ENCODE measurements at places on chromosomes 11 and 22. TPM values are rescaled to one million over a fixed set of nuclear protein-coding genes. Genes with fewer than 3 reads are reported as not detected.

Gene PANX2
- 0.26 TPM for total RNA-seq

Gene PGA5
- not detected for total RNA-seq

Gene VSIG10L2
- total RNA-seq = 0.38 TPM

Gene DCHS1
- total RNA-seq = 0.26 TPM

Gene CERK
- 29.5 TPM for total RNA-seq

Gene SLC35F2
- 72.7 TPM for total RNA-seq

Gene LRRN4CL
- 0.26 TPM for total RNA-seq

Gene SCUBE2
- not detected for total RNA-seq

Gene OMP
- total RNA-seq = not detected

Gene DEPDC7
- total RNA-seq = 0.90 TPM

Gene LRRC74B
- not detected for total RNA-seq

Gene SERHL2
- 0.79 TPM for total RNA-seq

Gene TUBGCP6
- total RNA-seq = 18.2 TPM

Gene SPDYC
- not detected for total RNA-seq

Gene APIP
- total RNA-seq = 27.8 TPM

Gene MS4A8
- not detected for total RNA-seq

Gene TAF6L
- 17.1 TPM for total RNA-seq

Gene COA4
- total RNA-seq = 92.3 TPM

Gene CDCA5
- total RNA-seq = 0.53 TPM

Gene SLC1A2
- under 0.01 TPM for total RNA-seq

Gene PATE2
- not detected for total RNA-seq

Gene GLYATL2
- not detected for total RNA-seq

Gene UCP3
- 0.26 TPM for total RNA-seq

Gene GSTT2B
- 0.90 TPM for total RNA-seq

Gene RAG2
- not detected for total RNA-seq

Gene RIMBP3B
- under 0.01 TPM for total RNA-seq

Gene DEFB108B
- total RNA-seq = not detected

Gene GNB1L
- total RNA-seq = 2.8 TPM

Gene MMP10
- 4.2 TPM for total RNA-seq

Gene FZD4
- total RNA-seq = 0.38 TPM

Gene FAT3
- total RNA-seq = under 0.01 TPM

Gene DNAJB7
- total RNA-seq = not detected

Gene STK33
- 0.53 TPM for total RNA-seq

Gene TMEM225
- total RNA-seq = not detected

Gene PKP3
- 328 TPM for total RNA-seq

Gene TENM4
- total RNA-seq = 3.2 TPM

Gene KRTAP5-1
- total RNA-seq = not detected

Gene C11orf21
- not detected for total RNA-seq

Gene C11orf16
- not detected for total RNA-seq

Gene TRIM68
- 6.8 TPM for total RNA-seq

Gene TSGA10IP
- total RNA-seq = not detected

Gene NPAS4
- total RNA-seq = not detected

Gene KDELR3
- total RNA-seq = 1.8 TPM

Gene SNX32
- under 0.01 TPM for total RNA-seq

Gene RBMXL2
- not detected for total RNA-seq

Gene MS4A6E
- total RNA-seq = not detected

Gene MFNG
- total RNA-seq = 0.26 TPM

Gene MS4A12
- total RNA-seq = not detected

Gene SLC29A2
- total RNA-seq = 1.9 TPM

Gene RAG1
- total RNA-seq = 1.3 TPM

Gene MS4A3
- not detected for total RNA-seq

Gene CREB3L1
- total RNA-seq = 0.53 TPM

Gene SLC15A3
- total RNA-seq = 0.38 TPM

Gene SYCE3
- total RNA-seq = 0.79 TPM

Gene OOSP3
- not detected for total RNA-seq

Gene RCOR2
- total RNA-seq = 2.4 TPM

Gene RFPL2
- total RNA-seq = not detected

Gene VWCE
- 0.26 TPM for total RNA-seq

Gene SAA1
- total RNA-seq = 1.6 TPM
